GM12891 (cell line): ENCODE measurements at places on chromosomes 1 and 21.

DNA sequence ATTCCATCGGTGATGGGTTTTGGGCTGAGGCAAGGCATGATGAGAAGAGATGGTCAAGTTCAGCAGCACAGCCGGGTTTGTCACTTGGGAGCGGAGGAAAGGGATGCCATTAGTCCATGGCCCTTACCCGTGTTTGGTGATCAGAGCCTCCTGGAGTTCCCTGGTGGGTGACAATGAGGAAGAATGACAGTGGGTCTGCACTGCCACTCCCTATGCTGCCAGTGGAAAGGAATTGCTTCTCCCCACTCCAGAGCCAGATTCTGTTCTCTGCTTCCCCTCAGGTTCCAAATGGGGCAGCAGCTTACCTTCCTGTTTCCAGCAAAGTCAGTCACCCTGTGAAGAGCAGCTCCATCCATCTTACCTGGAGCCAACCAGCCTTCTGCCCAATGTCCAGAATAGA is 393.1 kb downstream of the PTPRU start:
- DNase-seq, result no peak

DNA sequence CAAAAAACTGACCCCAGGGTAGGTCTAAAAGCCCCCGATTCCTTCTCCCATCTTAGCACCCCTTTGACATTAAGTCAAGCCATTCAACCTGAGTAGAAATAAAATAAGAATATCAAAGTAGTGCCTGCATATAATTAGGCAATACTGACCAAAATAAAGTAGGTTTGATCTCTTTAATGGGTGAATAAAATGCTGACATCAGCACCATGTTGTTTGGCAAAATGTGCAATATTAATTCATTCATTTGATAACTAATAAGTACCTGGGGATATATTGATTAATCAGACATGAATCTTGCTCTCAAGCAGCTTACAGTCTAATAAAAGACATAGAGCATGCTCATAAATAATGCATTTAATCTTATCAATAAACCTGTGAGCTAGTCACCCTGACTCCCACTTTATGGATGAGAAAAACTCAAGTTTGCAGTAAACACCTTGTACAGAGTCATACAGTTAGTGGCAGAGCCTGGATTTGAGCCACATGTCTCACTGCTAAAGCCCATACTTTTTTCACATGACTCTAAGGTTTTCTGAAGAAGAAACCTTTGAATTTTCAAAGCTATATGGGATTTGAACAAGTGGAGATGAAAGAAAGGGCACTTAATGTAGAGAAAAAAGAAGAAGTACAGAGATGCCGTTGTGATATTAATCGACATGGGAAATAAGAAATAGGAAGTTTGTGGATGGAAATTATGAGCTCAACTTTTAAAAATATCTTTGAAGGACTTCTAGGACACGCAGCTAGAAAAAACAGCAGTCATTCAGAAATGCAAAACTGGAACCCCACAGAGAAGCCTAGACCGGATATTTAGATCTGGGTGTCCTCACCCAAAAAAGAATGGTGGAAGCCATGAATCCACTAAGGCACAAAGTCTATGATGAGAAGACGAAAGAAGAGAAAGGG is 183.9 kb downstream of the TOMM20 start:
- no peak for DNase-seq

DNA sequence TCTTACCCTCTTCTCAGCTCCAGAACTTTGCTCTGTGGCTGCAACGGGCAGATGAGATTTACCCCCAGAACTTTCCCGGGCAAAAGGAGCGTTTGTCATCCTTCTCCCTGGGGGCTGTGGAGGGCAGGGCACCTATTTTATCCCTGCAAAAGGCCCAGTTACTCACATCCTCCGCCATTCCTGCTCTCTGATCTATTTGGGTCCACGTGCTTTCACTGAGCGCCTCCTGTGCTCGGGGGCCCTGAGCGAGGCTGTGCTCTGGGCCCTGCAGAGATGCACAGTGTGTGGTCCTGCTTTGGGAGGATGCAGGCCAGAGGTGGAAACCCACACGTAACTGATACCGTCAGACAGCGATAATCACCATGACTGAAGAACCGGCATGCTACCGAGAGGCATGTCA is 2.4 kb upstream of the CSMD2 start:
- no peak for DNase-seq

- no peak for DNase-seq
Measured at GRCh38 chr1:154404511-154404931, 622 bp upstream of the IL6R start.

DNA sequence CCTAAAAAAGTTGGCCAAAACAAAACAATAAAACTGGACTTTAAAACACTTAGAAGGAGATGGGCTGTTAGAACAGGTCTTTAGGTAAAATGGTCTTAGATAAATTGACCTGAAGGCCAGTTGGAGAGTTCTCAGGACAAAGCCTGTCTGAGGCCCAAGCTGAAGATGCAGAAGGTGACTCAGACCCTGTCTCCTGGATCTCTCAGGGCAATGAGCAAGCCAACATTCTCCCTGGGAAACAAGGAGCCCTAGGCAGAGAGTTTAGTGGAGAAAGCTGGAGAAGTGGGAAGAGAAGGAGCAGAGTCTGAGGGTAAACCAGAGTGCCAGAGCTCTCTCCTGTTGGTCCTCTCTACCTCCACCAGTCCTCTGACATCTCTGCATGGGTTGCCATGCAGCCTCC is 70.1 kb downstream of the FCRL5 start:
- no peak for DNase-seq

DNA sequence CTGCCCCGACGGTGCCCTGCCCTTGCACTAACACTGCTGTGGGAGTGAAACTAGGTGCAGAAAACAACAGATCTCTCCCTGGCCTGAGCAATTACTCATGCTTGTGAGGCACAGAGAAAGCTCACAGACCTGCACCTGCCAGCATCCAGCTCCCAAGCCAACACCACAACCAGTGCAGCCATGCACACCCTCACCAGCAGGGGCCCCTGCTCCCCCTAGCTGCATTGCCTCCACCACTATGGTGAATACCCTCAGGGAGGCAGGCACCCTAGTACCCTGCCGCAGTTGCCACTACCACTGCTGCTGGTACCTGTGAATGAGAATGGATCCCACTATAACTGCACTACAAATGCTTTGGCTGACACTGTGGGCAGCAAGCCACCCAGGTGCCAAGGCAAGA is 7.1 kb upstream of the DIRAS3 start:
- no peak for DNase-seq

- DNase-seq, result no peak
Measured at GRCh38 chr1:94095744-94096469, 25.0 kb downstream of the ABCA4 start.

GRCh38 chr1:103489935-103490334 is 35.6 kb upstream of the RNPC3 start:
- DNase-seq, result no peak
